Mesendoderm (in vitro differentiated cells): ENCODE measurements at places on chromosomes 3 and 15.

DNA sequence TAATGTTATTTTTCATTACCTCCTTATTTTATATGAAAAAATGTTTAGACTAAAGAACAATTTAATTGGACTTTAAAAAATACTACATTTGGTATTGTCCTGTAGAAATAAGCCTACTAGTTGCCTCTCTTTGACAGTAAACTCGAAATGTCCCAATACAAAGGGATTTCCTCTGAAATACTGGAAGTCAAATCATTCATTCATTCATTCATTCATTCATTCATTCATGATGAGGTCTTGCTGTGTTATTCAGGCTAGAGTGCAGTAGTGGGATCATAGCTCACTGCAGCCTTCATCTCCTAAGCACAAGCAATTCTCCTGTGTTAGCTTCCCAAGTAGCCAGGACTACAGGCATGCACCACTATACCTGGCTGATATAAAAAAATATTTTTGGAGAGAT lies 50.6 kb upstream of the PYGO1 start:
- no peak for DNase-seq

DNA sequence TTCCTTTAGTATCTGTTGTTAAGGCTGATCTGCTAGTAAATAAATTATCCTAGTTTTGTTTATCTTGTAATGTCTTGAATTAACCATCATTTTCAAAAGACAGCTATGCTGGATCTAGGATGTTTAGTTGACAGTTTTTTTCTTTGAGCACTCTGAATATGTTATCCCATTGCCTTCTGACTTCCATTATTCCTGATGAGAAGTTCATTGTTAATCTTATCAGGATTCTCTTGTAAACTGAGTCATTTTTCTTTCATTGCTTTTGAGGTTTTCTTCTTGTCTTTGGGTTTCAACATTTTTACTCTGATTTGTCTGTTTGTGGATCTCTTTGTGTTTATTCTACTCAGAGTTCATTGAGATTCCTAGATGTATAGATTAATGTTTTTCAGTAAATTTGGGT lies 157.7 kb downstream of the WNT7A start:
- DNase-seq = no peak

GRCh38 chr3:132294906-132295305 lies 22.3 kb upstream of the ACP3 start:
- no peak for DNase-seq

DNA sequence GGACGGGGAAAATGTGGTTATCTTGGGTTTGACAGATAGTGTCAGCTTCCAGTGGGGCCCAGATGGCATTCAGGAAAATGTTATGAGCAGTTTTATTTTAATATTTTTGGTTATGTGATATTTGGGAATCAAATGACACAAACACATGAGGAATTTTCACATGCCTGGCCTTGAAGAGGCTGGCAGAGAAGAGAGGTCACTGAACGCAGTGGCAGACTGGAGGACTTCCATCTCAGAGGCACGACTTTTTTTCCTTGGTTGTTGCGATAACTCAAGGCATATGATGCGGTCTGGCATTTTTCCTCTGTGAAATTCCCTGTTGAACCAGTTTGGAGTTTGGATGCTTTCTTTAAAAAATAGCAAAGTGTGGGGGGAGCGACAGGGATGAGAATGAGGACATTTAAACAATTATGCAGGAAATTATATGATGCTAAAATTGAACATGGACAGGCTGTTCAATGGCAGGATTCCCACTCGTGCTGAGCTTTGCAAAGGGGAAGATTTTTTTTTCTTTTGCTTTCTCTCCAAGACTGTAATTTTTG lies 36.9 kb upstream of the ARPP21 start:
- no peak for DNase-seq

- DNase-seq = no peak
Measured at GRCh38 chr3:14563946-14564539, 23.9 kb upstream of the GRIP2 start.

- no peak for DNase-seq
Measured at GRCh38 chr3:171956181-171956683, 83.1 kb upstream of the FNDC3B start.

DNA sequence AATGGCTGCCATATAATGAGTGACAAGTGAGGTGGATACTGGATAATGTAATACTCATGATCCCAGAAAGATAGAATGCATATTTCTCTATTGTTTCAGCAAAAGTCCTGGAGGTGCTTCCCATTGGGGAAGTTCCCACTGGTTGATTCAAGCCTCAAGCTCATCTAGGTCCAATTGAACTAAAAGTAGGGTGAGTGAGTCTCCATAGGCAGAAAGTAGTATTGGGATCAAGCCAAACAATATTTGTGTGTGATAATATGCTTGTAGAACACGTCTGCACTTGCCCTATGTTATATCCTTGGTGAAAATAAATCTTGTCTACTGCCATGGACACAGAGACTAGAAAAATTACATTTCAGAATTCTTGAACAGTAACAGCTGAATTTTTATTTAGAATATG lies 14.8 kb upstream of the ZBTB20 start:
- DNase-seq = no peak

DNA sequence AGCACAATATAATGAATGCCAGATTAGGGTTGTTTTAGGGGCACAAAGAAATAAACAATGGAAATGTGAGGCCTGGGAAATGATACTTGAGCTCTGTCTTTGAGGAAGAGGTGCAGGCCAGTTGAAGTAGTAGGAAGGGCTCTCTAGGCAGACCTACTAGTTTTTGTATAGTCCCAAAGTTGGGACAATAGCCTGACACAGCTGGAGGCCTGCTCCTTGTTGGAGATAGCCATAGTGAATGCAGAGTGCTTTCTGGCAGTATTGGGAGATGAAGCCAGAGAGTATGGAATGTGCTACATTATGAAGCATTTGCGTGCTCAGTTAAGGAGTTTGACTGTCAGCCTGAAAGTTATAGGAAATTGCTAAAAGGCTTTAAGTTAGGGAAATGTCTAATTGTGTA lies 251.2 kb upstream of the ZPLD1 start:
- DNase-seq = no peak

- DNase-seq = no peak
Measured at GRCh38 chr15:101549647-101550046, 60.1 kb upstream of the PCSK6 start.

DNA sequence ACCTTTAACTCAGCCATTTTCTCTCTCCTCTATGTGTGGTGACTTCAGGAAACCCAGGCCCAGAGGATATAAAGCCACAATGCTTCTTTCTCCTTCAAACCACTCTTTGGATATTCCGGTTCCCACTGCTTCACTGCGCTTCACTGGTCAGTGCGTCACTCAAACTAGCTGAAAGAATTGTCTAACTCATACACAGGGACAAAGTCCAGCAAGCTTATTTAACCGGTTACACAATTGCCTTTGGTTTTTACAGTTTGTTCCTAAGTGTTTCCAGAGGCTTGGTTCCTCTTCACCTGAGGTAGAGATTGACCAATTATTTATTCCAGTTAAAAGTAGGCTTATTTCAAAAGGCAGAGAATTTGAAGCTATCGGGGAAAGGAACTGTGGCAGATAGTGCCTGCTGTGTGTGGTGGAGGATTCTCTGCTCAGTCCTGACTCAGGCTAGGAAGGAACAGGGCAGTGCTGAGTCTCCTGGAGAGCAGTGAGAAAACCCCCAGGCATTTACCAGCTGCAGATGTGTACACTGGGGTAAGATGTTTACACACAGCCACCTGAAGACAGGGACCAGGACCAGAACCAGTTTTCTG lies at the start of gene HGD:
Gene HGD (minus strand): TSS at position 145 of the 587 bp plus-strand sequence. CDS start 128 bp downstream, at position 17.
- no peak for DNase-seq

GRCh38 chr15:42750306-42750705 lies 13.4 kb upstream of the CDAN1 start:
- no peak for DNase-seq
